Activated T-cell treated with anti-CD3 and anti-CD28 coated beads, Interleukin-2, amount 50 U/mL, for 72 hours (primary cell): ENCODE measurements at places on chromosomes 7 and 10. TPM values are rescaled to one million over a fixed set of nuclear protein-coding genes. Genes with fewer than 3 reads are reported as not detected.

COBL gene
- not detected for total RNA-seq

AUTS2 gene
- total RNA-seq, result 7.9 TPM

FAM221A gene
- 8.0 TPM for total RNA-seq

CNNM2 gene
- total RNA-seq, result 9.0 TPM

RNF32 gene
- total RNA-seq, result 4.2 TPM

ICA1 gene
- 4.6 TPM for total RNA-seq

PRLHR gene
- not detected for total RNA-seq

- DNase-seq, result no peak
- no peak overlapping the region for H3K27ac ChIP-seq
- no peaks in the 10 kb centered on the region for H3K27me3 ChIP-seq
- no peaks in the 10 kb centered on the region for H3K36me3 ChIP-seq
- H3K4me3 ChIP-seq, result no peak overlapping the region
These were observed 385.8 kb downstream of the ETV1 start for GRCh38 chr7:13603661-13604060.

GRCh38 chr7:14507617-14508016 is 394.9 kb downstream of the DGKB start:
- H3K36me3 ChIP-seq, result no peaks in the 10 kb centered on the region
- DNase-seq, result no peak
- no peak overlapping the region for H3K27ac ChIP-seq
- H3K4me3 ChIP-seq, result no peak overlapping the region
- no peaks in the 10 kb centered on the region for H3K27me3 ChIP-seq

DNA sequence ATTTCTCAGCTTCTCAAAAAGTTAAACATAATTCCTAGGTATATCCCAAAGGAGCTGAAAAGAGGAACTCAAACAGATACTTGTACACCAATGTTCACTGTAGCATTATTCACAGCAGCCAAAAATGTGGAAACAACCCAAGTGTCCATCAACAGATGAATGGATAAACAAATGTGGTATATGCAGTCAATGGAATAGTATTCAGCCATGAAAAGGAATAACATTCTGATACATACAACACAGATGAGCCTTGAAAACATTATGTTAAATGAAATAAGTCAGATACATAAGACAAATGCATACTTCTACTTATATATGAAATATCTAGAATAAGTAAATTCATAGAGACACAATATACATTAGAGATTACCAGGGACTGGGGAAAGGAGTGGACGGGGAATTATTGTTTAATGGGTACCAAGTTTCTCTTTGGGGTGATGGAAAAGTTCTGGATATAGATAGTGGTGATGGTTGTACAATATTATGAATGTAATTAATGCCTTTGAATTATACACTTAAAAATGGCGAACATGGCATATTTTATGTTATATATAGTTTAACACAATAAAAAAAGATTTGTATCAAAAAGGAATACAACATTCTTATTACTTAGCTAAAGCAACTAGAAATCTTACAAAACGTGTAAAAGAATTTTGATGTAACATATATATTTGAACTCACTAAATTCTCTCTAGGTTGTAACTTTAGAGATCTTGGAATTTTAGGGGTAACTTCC is 15.0 kb downstream of the PEX1 start:
- H3K27ac ChIP-seq, result no peak overlapping the region
- no peaks in the 10 kb centered on the region for H3K27me3 ChIP-seq
- no peak for DNase-seq
- peaks cover 7% of the 10 kb centered on the region for H3K4me1 ChIP-seq
- H3K4me3 ChIP-seq, result no peak overlapping the region

- H3K27me3 ChIP-seq, result peaks cover 8% of the 10 kb centered on the region
- no peak overlapping the region for H3K27ac ChIP-seq
- no peak for DNase-seq
- H3K36me3 ChIP-seq, result no peaks in the 10 kb centered on the region
These were observed 91.3 kb downstream of the KIAA1549 start for GRCh38 chr7:138889582-138890498.

- DNase-seq, result no peak
- H3K4me3 ChIP-seq, result no peak overlapping the region
- no peaks in the 10 kb centered on the region for H3K27me3 ChIP-seq
- H3K36me3 ChIP-seq, result no peaks in the 10 kb centered on the region
- H3K27ac ChIP-seq, result no peak overlapping the region
These were observed 465.7 kb downstream of the AUTS2 start for GRCh38 chr7:70063927-70064326.

GRCh38 chr10:102796407-102797176 is 40.6 kb downstream of the CYP17A1 start:
- peak overlapping the region; percentile 60 for H3K27ac ChIP-seq
- H3K4me3 ChIP-seq, result peak overlapping the region; percentile 50
- no peaks in the 10 kb centered on the region for H3K36me3 ChIP-seq
- H3K27me3 ChIP-seq, result no peaks in the 10 kb centered on the region
- peak; percentile 62 for DNase-seq

DNA sequence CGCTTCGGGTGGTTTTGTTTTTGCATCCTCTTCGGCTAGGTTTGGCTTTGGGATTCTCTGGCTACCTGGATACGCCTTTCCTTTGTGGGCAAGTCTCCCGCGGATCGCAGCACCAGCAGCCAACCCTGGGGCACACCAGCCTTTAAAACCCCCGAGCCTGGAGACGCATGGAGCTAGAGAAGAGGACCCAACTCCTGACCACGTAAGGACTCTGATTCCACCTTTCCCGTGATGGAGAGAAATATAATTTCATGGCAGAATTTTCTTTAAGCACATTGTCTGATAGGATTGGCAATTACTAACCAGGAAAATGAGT is 535.4 kb upstream of the GALNT17 start:
- DNase-seq, result no peak
- H3K4me1 ChIP-seq, result no peaks in the 10 kb centered on the region
- H3K4me3 ChIP-seq, result peak overlapping the region; percentile 56
- peaks cover 4% of the 10 kb centered on the region for H3K36me3 ChIP-seq
- H3K27ac ChIP-seq, result no peak overlapping the region

- no peaks in the 10 kb centered on the region for H3K36me3 ChIP-seq
- no peak overlapping the region for H3K27ac ChIP-seq
- no peak overlapping the region for H3K4me3 ChIP-seq
These were observed 46.5 kb downstream of the ZMIZ1 start for GRCh38 chr10:79115302-79115701.

DNA sequence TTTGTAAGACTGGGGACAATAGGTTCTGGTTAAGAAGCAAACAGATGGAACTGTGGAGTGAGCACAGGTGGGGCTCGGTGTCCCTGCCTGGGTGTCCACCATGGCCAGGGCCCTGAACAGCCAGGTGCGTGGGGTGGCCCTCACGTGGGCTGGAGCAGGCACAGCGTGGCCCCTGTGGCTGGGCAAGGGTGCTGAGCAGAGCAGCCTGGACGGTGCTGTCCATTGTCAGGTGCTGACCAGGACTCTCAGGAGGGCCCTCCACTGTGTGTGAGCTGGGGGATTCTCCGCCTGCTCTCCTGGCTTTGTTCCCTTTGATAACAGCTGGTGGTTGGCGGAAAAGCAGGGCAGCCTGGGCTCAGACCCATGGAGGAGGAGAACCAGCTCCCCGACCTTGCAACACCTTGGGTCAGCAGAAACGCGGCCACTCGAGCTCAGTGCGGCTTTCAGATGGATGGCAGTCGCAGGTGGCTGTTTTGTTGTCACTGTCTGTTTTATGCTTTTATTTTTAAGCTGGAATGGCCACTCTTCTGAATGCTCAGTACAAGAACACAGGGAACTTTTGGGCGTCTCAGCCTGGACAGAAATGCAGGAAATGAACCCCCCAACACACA is 273.9 kb upstream of the ADARB2 start:
- no peaks in the 10 kb centered on the region for H3K36me3 ChIP-seq
- DNase-seq, result no peak
- peaks cover 5% of the 10 kb centered on the region for H3K27me3 ChIP-seq
- H3K4me1 ChIP-seq, result no peaks in the 10 kb centered on the region
- H3K4me3 ChIP-seq, result no peak overlapping the region

GRCh38 chr10:73366381-73367298 is 8.0 kb upstream of the CFAP70 start:
- DNase-seq, result no peak
- no peak overlapping the region for H3K4me3 ChIP-seq
- H3K4me1 ChIP-seq, result peaks cover 14% of the 10 kb centered on the region

- no peak overlapping the region for H3K4me3 ChIP-seq
- H3K27me3 ChIP-seq, result no peaks in the 10 kb centered on the region
- no peak overlapping the region for H3K27ac ChIP-seq
These were observed 6.0 kb downstream of the CHPF2 start for GRCh38 chr7:151238190-151238810.

- peaks cover 15% of the 10 kb centered on the region for H3K4me1 ChIP-seq
- H3K36me3 ChIP-seq, result no peaks in the 10 kb centered on the region
- H3K27ac ChIP-seq, result no peak overlapping the region
- no peak overlapping the region for H3K4me3 ChIP-seq
- H3K27me3 ChIP-seq, result peaks cover 24% of the 10 kb centered on the region
These were observed 35.4 kb upstream of the KNDC1 start for GRCh38 chr10:133124357-133125211.

- H3K4me3 ChIP-seq, result no peak overlapping the region
- H3K4me1 ChIP-seq, result no peaks in the 10 kb centered on the region
- DNase-seq, result no peak
- H3K27me3 ChIP-seq, result peaks cover 22% of the 10 kb centered on the region
These were observed 4.3 kb downstream of the DYNC1I1 start for GRCh38 chr7:95776561-95777185.

DNA sequence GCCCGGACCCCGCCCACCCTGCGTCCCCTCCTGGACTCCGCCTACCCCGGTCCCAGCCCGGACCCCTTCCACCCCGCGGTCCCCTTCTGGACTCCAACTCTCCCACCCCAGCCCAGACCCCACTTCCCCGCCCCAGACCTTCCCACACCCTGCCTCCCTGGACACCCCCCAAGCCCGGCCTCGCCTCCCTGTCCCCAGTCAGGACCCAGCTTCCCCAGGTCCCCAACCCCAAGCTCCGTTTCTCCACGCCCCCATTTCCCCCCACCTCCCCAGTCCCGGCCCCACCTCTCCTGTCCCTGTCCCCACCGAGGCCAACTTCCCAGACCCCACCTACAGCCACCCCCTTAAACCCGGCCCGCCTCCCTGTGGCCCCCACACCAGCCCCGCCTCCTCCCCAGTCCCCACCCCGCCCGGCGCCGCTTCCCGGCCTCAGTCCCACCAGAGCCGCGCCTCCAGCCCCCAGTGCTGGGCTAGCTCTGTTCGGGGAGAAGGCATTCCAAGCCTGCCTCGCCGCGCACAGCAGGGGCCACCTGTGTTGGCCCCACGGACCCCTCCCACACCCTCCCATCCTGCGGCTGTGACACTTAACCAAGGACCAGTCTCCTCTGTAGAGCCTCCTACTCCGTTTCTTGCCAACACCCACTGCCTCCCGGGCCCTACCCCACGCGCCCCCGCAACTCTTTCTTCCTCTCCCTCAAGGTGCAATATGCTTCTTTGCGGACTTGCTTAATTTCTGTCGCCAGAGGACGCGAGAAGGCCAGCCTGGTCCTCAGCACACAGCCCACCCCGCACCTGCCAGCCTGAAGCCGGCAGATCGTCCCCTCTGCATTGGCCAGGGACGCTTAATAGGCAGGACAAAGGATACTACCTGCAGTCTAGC is 736 bp upstream of the ITIH5 start:
- DNase-seq, result peak; percentile 6
- no peak overlapping the region for H3K27ac ChIP-seq
- H3K36me3 ChIP-seq, result no peaks in the 10 kb centered on the region
- peaks cover 14% of the 10 kb centered on the region for H3K4me1 ChIP-seq
- peak overlapping the region; percentile 74 for H3K4me3 ChIP-seq

GRCh38 chr10:75399461-75400162 is 2.0 kb downstream of the ZNF503 start:
- no peak overlapping the region for H3K27ac ChIP-seq
- peaks cover 3% of the 10 kb centered on the region for H3K36me3 ChIP-seq
- peak overlapping the region; percentile 91 for H3K4me3 ChIP-seq
- H3K4me1 ChIP-seq, result peaks cover 35% of the 10 kb centered on the region
- peak; percentile 67 for DNase-seq
- H3K27me3 ChIP-seq, result peaks cover 54% of the 10 kb centered on the region

- H3K4me3 ChIP-seq, result peak overlapping the region; percentile 90
- H3K4me1 ChIP-seq, result peaks cover 18% of the 10 kb centered on the region
These were observed 1.5 kb upstream of the ZNF438 start for GRCh38 chr10:31033147-31033546.

GRCh38 chr7:45990276-45990675 is 69.2 kb upstream of the IGFBP3 start:
- DNase-seq, result no peak
- no peak overlapping the region for H3K4me3 ChIP-seq
- no peaks in the 10 kb centered on the region for H3K4me1 ChIP-seq
- no peaks in the 10 kb centered on the region for H3K27me3 ChIP-seq

DNA sequence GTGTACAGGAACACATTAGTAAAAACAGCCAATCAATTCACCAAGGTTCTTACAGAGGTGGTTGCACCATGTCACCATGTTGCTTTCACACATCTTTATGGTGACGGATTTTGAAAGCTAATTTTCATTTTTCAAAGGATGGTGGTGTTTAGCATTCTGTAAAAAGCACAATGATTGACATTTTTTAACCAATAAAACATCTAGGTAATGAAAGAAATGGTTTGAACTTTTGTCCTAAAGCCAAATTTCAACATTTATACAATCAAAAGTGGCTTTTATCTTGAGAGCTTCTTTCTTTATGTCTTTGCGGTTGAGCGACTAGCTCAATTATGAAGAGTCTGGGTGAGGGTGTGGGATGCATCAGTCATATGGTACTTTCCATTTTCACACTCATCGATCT is 94.4 kb downstream of the MALRD1 start:
- H3K36me3 ChIP-seq, result no peaks in the 10 kb centered on the region
- H3K4me1 ChIP-seq, result no peaks in the 10 kb centered on the region

- H3K27me3 ChIP-seq, result peaks cover 47% of the 10 kb centered on the region
- H3K36me3 ChIP-seq, result peaks cover 14% of the 10 kb centered on the region
- DNase-seq, result no peak
- no peak overlapping the region for H3K4me3 ChIP-seq
- peak overlapping the region; percentile 43 for H3K27ac ChIP-seq
These were observed 84.7 kb downstream of the NRP1 start for GRCh38 chr10:33249659-33250345.
